ENCODE measurements at places on chromosomes 7 and 10. TPM values are rescaled to one million over a fixed set of nuclear protein-coding genes. Genes with fewer than 3 reads are reported as not detected.

DNA sequence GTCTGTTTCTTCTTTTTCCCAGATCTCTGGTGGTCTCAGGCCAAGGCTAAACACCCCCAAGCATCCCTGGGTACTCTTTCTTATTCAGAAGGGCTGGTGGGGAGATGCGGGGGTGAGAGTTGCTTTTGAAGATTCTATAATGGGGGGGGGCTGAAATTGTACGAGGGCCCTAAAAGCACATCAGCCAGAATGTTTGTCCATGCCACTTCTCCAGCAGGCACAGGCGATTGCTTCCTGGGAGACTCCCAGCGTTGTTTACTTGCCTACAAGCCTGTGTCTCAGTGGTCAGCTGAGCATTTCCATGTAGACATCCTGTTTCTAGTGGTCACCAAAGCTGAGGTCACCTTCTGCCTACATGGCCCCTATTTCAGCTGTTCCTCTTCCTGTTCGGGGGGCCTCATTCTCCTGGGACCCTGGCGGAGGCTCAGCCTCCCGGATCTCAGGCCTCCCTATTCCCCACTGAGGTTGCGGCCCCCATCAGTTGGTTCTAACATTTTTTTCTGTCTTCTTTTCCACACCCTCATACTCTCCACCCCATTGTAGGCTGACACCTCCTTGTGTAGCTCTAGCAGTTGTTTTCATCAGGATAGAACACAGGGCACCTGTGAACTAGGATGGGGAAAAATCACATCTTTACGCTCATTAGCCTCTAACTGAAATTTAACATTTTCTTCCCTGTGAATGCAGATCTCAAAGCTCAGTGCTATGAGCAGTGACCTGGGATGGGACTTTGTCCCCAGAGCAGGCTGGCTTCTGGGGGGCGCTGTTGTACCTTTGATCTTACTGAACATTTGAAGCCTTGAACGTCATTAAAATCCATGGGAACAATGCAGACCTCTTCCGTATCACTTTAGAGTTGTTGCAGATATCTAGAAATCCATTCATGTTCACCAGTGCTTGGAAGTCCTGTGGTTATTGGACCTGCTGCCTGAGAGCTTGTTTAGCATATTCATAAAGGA is 286.5 kb downstream of the GLRX3 start:
- no peaks in the 10 kb centered on the region for H3K4me1 ChIP-seq
- no peaks in the 10 kb centered on the region for H3K27me3 ChIP-seq
- H3K27ac ChIP-seq: no peak overlapping the region
- no peak overlapping the region for H3K4me3 ChIP-seq
- H3K36me3 ChIP-seq: no peaks in the 10 kb centered on the region

- no peaks in the 10 kb centered on the region for H3K36me3 ChIP-seq
- no peak overlapping the region for H3K4me3 ChIP-seq
- H3K4me1 ChIP-seq: no peaks in the 10 kb centered on the region
- H3K27ac ChIP-seq: no peak overlapping the region
- H3K27me3 ChIP-seq: no peaks in the 10 kb centered on the region
- DNase-seq: no peak
Observed at GRCh38 chr7:11335947-11336346, 362.3 kb downstream of the PHF14 start.

DNA sequence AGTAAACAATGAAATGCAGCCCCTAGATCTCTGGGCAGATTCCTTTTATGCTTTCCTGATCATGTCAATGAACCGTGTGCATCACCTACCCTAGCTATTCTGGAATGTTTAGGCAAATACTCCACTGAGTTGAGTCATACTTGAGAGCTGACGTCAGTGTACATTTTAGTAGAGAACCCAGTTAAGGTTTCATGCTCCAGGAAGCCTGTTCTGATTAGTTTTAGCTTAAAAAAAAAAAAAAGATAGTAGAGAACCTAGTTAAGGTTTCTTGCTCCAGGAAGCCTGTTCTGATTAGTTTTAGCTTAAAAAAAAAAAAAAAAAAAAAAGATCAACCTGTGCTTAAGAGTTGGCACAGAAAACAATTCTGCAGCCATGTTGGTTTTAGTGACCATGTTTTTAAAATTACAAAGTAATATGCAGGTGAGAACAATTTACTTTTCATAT is 3.7 kb upstream of the MCU start:
- H3K27me3 ChIP-seq: no peaks in the 10 kb centered on the region
- peak overlapping the region; percentile 4 for H3K4me3 ChIP-seq
- H3K4me1 ChIP-seq: peaks cover 12% of the 10 kb centered on the region
- no peaks in the 10 kb centered on the region for H3K36me3 ChIP-seq
- peak; percentile 91 for DNase-seq

DNA sequence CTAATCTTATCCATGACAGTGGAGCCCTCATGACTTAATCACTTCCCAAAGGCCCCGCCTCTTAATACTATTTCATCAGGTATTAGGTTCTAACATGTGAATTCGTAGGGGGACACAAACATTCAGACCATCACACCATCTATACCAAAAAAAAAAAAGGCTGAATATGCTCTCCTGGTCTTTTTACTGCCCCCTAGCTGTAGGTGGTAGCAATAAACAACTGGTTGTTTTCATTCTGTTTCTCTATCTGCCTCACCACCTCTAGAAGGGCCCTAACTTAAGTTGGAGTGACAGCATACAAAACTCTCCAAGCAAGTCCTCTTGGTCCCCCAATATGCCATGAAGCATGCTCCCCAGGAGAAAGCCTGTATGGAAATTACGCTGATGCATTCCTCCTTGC is 94.1 kb downstream of the GRM8 start:
- no peak for DNase-seq
- H3K27ac ChIP-seq: no peak overlapping the region
- H3K4me1 ChIP-seq: no peaks in the 10 kb centered on the region
- H3K4me3 ChIP-seq: no peak overlapping the region
- H3K36me3 ChIP-seq: no peaks in the 10 kb centered on the region
- no peaks in the 10 kb centered on the region for H3K27me3 ChIP-seq

- no peak overlapping the region for H3K4me3 ChIP-seq
- H3K36me3 ChIP-seq: no peaks in the 10 kb centered on the region
- no peaks in the 10 kb centered on the region for H3K4me1 ChIP-seq
- peaks cover 2% of the 10 kb centered on the region for H3K27me3 ChIP-seq
Observed at GRCh38 chr7:120554960-120555571, 282.1 kb downstream of the KCND2 start.

- no peak overlapping the region for H3K4me3 ChIP-seq
- peak; percentile 38 for DNase-seq
- H3K27ac ChIP-seq: no peak overlapping the region
- H3K4me1 ChIP-seq: no peaks in the 10 kb centered on the region
Observed at GRCh38 chr10:29026065-29026797, 262.6 kb upstream of the LYZL1 start.

- DNase-seq: no peak
- H3K36me3 ChIP-seq: no peaks in the 10 kb centered on the region
- no peaks in the 10 kb centered on the region for H3K27me3 ChIP-seq
- H3K4me3 ChIP-seq: no peak overlapping the region
- no peak overlapping the region for H3K27ac ChIP-seq
Observed at GRCh38 chr10:131726076-131726880, 174.5 kb upstream of the PPP2R2D start.

DNA sequence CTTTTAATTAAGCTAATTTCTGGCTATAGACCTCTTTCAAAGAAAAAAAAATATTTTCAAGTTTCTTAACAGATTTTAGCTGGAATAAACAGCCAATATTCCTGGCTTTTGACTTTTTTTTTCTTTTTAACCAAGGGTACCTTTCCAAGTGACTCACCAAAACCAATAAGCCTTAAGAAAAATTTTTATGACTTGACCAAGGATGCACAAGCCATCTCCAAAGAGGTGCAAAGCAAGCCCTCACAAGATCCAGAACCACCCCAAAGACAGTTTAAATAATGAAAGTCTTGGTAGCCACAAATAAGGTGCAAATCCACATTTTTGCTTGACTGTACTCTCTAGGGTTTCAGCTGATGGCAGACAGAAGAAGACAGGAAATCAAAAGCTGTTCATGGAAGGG is 76.5 kb downstream of the MAPK8 start:
- H3K27me3 ChIP-seq: no peaks in the 10 kb centered on the region
- no peak for DNase-seq
- H3K4me3 ChIP-seq: no peak overlapping the region
- H3K4me1 ChIP-seq: no peaks in the 10 kb centered on the region

GRCh38 chr7:6392712-6393666 is 54.8 kb downstream of the DAGLB start:
- no peak overlapping the region for H3K4me3 ChIP-seq
- peak overlapping the region; percentile 42 for H3K27ac ChIP-seq
- peak; percentile 61 for DNase-seq
- no peaks in the 10 kb centered on the region for H3K27me3 ChIP-seq

GRCh38 chr7:129144834-129145668 is 544 bp downstream of the TSPAN33 start:
- peaks cover 3% of the 10 kb centered on the region for H3K4me1 ChIP-seq
- H3K27me3 ChIP-seq: peaks cover 45% of the 10 kb centered on the region
- DNase-seq: no peak
- no peaks in the 10 kb centered on the region for H3K36me3 ChIP-seq
- peak overlapping the region; percentile 57 for H3K4me3 ChIP-seq
- no peak overlapping the region for H3K27ac ChIP-seq

DNA sequence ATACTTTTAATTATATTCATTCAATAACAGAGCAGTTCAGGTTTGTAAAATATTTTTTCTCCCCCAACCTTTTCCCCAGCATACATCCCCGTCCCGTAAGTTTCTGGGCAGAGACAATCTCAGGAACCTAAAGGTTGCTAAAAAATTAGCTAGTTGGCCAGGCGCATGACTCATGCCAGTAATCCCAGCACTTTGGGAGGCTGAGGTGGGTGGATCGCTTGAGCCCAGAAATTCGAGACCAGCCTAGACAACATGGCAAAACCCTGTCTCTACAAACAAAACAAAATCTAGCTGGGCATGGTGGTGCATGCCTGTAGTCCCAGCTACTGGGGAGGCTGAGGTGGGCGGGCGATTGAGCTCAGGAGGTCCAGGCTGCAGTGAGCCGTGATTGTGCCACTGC is 40.2 kb downstream of the TCF7L2 start:
- peak; percentile 15 for DNase-seq
- H3K4me1 ChIP-seq: peaks cover 22% of the 10 kb centered on the region
- no peak overlapping the region for H3K27ac ChIP-seq
- H3K27me3 ChIP-seq: no peaks in the 10 kb centered on the region
- no peaks in the 10 kb centered on the region for H3K36me3 ChIP-seq
- no peak overlapping the region for H3K4me3 ChIP-seq

GRCh38 chr10:86199041-86199440 is 167.6 kb downstream of the GRID1 start:
- H3K36me3 ChIP-seq: no peaks in the 10 kb centered on the region
- no peak for DNase-seq
- no peak overlapping the region for H3K27ac ChIP-seq
- no peaks in the 10 kb centered on the region for H3K27me3 ChIP-seq
- no peak overlapping the region for H3K4me3 ChIP-seq

GRCh38 chr7:143362131-143363015 is at the start of gene FAM131B:
Gene FAM131B (minus strand): TSS chr7:143362713. CDS start chr7:143362603, 110 bp downstream.
- peaks cover 10% of the 10 kb centered on the region for H3K27me3 ChIP-seq
- H3K4me1 ChIP-seq: no peaks in the 10 kb centered on the region
- no peak within 1 kb of the TSS for H3K27ac ChIP-seq

DNA sequence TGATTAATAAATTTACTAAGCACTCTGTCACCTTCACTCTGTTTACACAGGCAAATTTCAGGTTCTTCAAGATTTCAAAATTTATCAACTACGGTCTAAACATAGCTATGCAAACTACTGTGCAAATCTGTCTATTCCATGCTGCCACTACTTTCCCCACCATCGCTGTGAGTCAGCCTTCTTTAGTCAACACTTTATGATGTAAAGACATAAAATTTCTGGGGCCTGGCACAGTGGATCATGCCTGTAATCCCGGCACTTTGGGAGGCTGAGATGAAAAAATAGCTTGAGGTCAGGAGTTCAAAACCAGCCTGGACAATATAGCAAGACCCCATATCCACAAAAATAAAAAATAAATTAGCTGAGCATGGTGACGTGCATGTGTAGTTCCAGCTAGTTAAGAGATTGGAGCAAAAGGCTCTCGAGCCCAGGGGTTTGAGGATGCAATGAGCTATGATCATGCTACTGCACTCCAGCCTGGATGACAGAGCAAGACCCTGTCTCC is 42.6 kb downstream of the CNOT4 start:
- H3K36me3 ChIP-seq: no peaks in the 10 kb centered on the region
- H3K4me1 ChIP-seq: no peaks in the 10 kb centered on the region
- DNase-seq: no peak
- no peaks in the 10 kb centered on the region for H3K27me3 ChIP-seq
- no peak overlapping the region for H3K4me3 ChIP-seq
- no peak overlapping the region for H3K27ac ChIP-seq

- H3K27me3 ChIP-seq: no peaks in the 10 kb centered on the region
- H3K4me1 ChIP-seq: peaks cover 8% of the 10 kb centered on the region
- DNase-seq: peak; percentile 84
- H3K36me3 ChIP-seq: no peaks in the 10 kb centered on the region
- no peak overlapping the region for H3K4me3 ChIP-seq
Observed at GRCh38 chr10:5466451-5467206, 32.7 kb downstream of the CALML5 start.

DNA sequence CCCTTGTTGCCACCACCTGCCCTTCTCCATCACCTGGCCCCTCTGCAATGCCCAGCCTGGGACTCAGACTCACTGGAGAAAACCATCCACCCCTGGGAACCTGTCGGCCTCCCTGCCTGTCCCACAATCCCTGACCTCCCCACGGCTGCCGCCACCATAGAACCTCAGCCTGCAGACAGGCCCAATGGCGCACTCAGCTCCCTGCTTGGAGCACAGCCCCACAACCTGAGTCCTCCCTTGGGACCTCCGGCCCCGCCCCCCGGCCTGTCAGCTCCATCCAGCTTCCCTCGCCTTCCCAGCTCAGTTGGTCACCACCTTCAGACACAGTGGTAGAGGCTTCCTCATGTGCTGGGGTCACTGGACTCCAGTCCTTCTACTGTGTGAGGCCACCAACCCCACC is 41.1 kb downstream of the PARP12 start:
- H3K27me3 ChIP-seq: peaks cover 10% of the 10 kb centered on the region
- peaks cover 2% of the 10 kb centered on the region for H3K36me3 ChIP-seq
- H3K27ac ChIP-seq: no peak overlapping the region
- no peak overlapping the region for H3K4me3 ChIP-seq

DNA sequence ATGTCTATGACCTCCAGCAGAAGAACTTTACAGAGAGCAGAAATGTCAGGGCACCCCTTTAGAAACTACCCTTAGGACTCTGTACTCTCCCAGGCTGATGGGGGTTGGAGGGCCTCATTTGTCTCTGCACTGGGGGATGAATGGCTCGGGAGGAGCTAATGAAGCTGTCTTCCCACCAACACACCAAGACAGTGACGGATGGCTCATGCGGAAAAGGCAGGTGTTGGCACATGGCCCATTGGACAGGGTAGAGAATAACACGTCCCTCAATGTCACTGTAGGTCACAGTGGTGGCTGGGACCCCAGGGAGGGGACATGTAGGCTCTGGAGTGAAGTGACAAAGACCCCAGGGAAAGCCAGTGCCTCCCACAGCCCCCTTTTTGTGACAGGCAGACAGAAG is 64.0 kb upstream of the PCBD1 start:
- H3K36me3 ChIP-seq: no peaks in the 10 kb centered on the region
- no peaks in the 10 kb centered on the region for H3K4me1 ChIP-seq
- H3K27ac ChIP-seq: no peak overlapping the region
- H3K4me3 ChIP-seq: no peak overlapping the region
- no peak for DNase-seq
- peaks cover 48% of the 10 kb centered on the region for H3K27me3 ChIP-seq

The IFIT3 gene
- 193 TPM for total RNA-seq

The MTERF1 gene
- 12.3 TPM for total RNA-seq

The ZNF365 gene
- total RNA-seq: 11.0 TPM

The KCND2 gene
- 0.30 TPM for total RNA-seq

The CRYGN gene
- not detected for total RNA-seq

The CCZ1B gene
- total RNA-seq: 54.4 TPM

The AOC1 gene
- total RNA-seq: not detected

The HIBADH gene
- total RNA-seq: 21.9 TPM

The NPSR1 gene
- not detected for total RNA-seq

The GPR26 gene
- total RNA-seq: 0.09 TPM

The NOS3 gene
- total RNA-seq: 2.0 TPM

The ZNF33A gene
- total RNA-seq: 8.4 TPM

The DYNC1I1 gene
- 3.2 TPM for total RNA-seq

Data from astrocyte (in vitro differentiated cells and primary cell).